ENCODE measurements at places on chromosomes 11 and 22.
A peak's percentile ranks its signal among the peaks of the same experiment; 100 is the strongest.

GRCh38 chr11:102685754-102686153 lies 19.8 kb downstream of the MMP27 start:
- no peak for DNase-seq

DNA sequence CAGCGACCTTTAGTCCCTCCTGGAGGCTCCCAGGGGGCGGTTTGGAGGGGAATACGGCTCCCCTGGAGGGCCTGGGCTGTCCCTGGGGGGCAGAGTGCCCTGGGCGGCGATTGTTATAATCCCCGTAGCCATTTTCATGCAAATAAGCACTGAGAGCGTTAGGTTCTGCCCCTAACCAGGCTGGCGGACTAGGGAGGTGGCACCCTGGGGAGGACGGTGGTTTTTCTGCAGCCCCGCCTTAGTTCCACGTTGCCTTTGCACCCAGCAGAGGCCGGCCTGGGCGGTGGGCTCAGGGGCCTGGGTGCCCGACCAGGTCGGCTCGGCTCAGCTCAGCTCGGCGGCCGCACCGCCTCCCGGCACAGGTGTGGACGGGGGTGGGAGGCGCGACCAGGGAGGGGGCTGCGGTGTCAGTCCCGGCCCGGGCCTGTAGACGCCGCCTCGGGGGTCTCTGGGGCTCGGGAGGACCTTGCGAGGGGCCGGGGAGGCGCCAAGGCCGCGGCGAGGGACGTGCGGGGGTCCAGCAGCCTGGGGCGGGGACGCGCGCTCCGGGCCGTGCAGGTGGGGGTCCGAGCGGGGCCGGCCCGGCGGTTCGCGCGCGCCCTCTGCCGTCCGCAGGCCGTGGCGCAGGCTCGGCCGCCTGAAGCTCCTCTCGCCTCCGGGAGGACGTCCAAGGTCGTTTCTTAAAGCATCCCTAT lies 2.3 kb upstream of the DUSP8 start:
- DNase-seq: peak; percentile 67

DNA sequence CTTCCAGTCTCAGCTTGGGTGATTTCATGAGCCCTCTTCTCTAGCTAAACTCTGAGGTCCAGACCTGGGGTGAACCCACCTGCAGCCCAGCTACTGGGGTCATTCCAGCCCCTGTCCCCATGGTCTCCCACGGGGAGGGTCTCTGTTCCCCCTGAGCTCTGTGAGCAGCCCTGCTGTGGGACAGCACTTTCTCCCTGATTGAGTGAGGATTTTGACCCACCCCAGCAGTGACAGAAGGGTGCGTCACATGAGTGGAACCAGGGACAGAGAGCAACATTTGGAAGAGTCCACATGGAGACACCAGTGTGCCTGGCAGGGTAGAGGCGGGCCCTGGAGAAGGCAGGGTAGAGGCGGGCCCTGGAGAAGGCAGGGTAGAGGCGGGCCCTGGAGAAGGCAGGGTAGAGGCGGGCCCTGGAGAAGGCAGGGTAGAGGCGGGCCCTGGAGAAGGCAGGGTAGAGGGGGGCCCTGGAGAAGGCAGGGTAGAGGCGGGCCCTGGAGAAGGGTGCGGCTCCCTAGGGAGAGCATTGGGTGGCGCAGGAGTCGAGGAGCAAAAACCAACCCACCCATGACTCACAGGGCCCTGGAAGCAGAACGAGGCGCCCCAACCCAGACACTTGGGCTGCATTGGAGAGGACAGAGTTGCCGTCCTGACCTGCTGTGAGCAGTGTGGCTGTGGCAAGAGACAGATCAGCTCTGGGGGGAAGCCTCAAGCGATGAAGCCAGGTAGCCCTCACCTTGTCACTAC lies 227.7 kb upstream of the B3GAT1 start:
- no peak for DNase-seq

DNA sequence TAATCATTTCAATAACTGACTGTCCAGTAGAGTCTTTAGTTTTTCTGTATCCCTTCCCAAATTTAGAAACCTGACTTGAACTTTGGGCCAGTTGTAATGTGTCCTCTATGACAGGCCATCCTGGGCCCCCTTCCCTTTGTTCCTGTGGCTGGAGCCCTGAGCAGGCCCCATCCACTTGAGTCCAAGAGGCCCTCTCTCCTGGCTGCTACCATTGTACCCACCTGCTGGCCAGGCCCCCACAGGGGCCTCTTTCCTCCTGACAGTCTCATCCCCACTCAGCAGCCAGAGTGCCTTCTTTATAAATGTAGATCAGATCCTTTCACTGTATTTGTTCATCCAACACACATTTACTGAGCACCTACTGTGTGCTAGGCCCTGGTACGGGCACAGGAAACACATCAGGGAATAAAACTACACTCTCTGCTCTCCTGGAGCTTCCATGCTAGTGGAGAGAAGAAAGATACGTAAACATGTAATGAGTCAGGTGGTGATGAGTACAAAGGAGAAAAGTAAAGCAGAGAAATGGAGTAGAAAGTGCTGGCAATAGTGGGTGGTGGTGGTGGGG lies 2.7 kb upstream of the LRP5 start:
- DNase-seq: no peak

DNA sequence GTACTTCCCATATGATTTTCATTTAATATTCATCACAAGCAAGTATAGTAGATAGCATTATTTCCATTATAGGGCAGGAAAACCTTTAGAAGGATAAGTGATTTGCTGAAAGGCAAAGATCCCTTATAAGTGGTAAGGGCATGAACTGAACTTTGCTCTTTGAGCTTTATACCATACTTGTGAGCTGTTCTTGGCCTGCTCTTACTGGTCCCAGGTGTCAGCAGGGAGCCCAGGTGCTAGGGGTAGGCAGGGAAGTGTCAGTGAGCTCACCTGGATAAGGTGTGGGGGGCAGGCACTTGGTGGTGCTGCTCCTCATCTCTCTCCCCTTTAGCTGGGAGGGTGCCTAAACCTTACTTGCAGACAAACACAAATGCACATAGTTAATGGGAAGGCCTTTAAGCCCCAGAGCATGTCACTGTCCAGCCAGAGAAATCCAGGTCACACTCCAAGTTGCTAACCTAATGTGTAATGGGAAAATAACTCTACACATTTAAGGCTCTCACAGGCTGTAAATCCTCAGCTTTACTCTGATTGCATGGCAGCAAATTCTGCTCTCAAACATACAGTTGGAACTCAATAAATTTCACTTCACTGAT lies 114.4 kb downstream of the PLEKHA7 start:
- no peak for DNase-seq

DNA sequence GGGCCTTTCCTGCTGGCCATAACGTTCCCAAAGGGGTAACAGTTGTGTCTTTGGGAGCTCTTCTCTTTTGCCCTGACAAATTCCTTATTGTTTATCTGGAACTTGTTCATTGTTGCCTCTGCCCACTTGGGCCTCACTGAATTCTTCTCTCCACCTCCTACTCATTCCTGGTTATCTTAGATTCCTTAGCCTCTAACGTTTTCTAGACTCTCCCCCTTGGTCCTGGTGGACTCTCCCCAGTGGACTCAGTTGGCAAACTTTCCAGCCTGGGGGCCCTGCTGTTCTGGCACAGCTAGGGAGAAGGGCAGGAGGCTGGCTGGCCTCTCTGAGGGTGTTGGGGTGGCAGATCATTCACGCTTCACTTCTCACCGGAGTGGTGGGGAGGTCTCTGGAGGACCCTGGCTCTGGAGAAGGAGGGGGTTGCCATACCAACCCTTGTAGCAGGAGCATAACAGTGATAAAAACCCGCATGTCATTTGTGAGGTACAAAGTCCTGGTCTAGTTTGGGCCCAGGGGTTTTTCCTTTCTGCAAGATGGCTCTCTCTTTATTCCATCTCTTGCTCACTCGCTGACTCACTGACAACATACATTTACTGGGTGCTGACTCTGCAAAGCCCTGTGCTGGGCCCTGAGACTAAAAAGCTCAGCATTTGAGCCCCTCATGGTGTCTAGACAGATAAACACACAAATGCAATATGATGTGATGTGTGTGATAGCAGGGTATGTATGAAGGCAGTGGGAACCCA lies 39.7 kb downstream of the YWHAH start:
- DNase-seq: no peak

GRCh38 chr11:77019976-77020595 lies 14.1 kb upstream of the B3GNT6 start:
- no peak for DNase-seq

- no peak for DNase-seq
Measured at GRCh38 chr11:75265851-75266531, 25.4 kb downstream of the TPBGL start.

DNA sequence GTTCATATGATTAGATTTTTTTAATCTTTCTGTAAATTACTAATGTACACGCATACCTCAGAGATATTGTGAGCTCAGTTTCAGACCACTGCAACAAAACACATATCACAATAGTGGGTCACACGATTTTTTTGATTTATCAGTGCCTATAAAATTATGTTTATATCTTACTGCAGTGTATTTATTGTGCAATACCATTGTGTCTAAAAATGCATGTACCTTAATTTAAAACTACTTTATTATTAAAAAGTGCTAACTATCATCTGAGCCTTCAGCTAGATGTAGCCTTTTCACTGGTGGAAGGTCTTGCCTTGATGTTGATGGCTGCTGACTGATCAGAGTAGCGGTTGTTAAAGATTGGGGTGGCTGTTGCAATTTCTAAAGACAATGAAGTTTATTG lies 918.8 kb upstream of the CHORDC1 start:
- no peak for DNase-seq

- DNase-seq: no peak
Measured at GRCh38 chr11:124788521-124788920, 11.7 kb downstream of the MSANTD2 start.

DNA sequence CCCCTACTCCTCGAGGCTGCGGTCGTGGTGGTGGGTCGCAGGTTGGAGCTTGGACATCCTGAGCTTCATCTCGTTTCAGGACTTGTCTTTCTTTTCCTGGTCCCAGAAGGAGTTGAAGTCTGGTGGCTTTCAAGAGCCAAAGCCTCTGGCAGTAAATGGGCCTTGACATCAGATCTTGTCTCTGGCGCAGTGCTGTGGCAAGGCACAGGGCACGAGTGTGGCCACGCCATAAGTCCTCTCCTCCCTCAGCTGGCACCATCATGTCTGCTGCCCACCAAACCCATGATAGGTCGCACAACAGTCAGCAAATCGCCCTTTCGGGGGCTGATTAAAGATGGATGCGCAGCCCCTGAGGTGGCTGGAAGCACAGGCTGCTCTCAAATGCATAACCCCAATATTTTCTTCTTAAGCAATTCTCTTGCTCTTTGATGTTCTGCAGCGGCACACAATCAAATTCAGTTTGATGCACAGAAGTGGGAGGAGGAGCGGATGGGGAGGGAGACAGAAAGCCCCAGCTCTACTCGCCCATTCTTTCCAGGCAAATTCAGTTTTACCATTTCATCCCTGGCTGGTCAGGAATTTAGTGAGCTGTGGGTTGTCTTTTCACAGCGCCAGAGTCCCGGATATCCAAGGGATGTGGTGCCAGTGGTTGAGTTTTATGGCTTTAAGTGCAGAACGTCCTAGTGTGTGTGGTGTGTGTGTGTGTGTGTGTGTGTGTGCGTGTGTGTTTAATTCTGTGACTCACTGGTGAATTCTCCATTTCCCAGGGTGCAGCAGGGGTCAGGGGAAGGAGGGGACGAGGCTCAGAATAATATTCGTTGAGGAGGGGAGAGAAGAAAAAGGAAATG lies 162.0 kb downstream of the DSCAML1 start:
- no peak for DNase-seq

DNA sequence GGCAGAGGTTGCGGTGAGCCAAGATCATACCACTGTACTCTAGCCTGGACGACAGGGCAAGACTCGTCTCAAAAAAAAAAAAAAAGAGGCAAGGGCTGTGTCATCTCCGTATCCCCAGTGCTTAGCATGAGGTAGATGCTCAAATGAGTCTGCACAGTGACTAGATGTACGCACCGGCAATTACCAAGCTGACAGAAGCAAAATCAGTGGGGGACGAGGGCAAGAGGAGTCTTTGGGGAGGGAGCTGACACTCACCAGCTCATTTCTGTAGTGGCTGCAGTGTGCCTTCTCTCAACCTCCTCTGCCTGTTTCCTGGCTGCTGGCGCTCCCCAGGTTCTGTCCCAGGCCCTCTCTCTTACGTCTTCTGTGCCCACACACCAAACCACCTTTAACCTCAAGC lies 69.9 kb downstream of the PACSIN2 start:
- DNase-seq: no peak

GRCh38 chr11:43687120-43687791 lies 6.7 kb downstream of the HSD17B12 start:
- peak; percentile 7 for DNase-seq

DNA sequence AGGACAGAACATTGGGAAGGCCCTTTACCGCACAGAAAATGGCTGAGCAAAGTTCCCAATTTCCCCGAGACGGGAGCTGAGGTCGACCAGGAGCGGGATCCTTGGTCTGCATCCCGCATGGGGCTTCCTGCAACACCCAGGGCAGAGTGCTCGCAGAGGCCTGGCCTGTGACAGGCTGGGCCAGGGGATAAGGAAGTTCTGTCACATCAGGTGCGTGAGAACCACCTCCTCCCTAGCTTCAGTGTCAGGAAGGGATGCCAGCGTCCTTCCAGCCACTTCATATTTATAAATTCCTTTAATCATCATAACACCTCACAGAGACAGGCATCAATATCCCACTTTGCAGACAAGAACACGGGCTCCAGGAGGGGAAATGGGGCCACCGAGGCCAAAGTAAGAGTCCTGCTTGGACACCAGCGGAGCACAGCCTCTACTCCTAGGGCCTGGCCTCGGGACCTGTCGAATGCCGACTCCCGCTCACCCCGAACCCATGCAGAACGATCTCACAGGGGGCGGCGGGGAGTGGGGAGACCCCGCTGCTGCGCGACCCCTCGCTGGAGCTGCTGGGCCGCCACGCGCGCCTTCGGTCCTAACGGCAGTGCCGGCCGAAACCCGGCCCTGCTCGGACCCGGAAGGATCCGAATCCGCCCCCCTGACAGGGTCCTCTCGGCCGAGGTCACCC lies 532 bp downstream of the BET1L start:
- no peak for DNase-seq

GRCh38 chr11:65610404-65610803 lies 3.6 kb downstream of the MAP3K11 start:
- DNase-seq: no peak

DNA sequence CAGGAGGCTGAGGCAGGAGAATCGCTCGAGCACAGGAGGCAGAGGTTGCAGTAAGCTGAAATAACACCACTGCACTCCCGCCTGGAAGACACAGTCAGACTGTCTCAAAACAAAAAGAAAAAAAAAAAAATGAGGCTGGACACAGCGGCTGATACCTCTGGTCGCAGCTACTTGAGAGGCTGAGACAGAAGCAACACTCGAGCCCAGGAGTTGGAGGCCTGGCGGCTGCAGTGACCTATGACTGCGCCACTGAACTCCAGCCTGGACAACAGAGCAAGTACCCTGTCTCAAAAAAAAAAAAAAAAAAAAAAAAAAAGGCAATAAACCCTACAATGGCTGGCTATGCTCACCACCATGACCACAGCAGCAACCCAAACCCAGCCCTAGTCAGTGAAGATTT lies 11.0 kb downstream of the NAP1L4 start:
- no peak for DNase-seq
